GM10248 (cell line): ENCODE measurements at places on chromosomes 4 and X.

GRCh38 chr4:161991811-161992210 is 172.0 kb downstream of the FSTL5 start:
- DNase-seq: no peak

- no peak for DNase-seq
These were observed 58.2 kb upstream of the DUSP21 start for GRCh38 chrX:44785652-44786051.

DNA sequence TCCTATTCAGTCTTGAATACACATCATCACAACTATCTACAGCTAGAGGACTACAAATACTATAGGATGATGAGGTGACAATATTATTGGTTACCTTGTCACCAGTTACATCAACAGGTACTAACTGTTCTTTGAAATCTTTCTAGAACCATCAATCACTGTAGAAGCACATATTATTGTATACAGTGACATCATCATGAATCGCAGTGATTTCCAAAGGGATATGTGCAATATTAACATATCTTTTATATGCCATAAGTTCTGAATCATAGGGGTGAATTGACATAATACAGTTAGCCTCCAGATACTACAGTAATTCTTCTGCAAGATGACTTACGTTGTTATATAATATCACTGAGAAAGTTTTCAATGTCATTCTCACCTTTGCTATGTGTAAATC is 105.2 kb upstream of the HPGD start:
- DNase-seq: no peak

DNA sequence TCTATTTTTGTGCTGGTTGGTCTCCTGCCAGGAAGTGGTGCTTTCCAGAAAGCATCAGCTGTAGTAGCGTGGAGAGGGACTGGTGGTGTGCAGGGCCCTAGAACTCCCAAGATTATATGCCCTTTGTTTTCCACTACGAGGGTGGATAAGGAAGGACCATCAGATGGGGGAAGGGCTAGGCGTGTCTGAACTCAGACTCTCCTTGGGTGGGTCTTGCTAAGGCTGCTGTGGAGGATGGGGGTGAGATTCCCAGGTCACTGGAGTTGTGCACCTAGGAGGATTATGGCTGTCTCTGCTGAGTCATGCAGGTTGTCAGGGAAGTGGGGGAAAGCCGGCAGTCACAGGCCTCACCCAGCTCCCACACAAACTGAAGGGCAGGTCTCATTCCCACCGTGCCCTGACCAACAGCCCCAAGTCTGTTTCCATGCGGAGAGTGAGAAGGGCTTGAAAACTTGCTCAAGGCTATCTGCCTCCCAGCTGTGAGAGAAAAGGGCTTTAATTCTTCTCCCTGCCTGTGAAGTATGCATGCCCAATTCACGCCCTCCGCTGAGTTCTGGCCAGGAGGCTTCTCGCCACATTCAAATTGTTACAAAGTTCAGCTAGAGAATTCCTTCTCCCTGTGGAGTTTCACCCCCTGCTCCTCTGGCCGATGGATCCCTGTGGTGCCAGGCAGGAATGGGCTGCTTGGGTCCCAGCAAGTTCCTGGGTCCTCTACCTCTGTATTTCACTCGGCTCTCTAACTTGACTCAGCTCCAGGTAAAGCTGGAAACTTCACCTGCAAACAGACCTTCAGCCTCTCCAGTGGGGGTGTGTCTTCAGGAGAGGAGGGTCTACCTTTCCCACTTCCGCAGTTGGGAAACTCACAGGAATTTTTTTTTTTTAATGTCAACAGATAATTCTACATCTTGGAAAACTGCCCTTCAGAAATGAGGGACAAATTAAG is 7.7 kb upstream of the CSTF2 start:
- no peak for DNase-seq

- DNase-seq: no peak
These were observed 53.0 kb downstream of the CHST7 start for GRCh38 chrX:46626566-46626965.

DNA sequence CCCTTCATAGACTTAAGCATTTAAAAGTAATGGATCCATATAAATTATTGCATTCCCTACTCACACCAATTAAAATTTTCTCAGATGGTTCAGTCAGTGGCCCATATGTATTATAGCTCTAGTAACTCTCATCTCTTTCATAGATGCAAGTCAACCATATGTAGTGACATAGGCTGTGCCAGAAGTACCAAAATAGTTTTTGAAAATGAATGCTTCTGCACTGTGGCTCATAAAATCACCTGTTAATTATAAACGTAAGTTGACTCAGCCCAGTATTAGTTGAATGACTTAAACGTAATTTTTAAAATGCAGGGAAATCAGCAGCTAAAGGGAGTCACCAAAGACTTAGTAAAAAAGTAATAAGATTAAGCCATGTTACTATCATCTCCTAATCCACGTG is 143.8 kb downstream of the PPARGC1A start:
- no peak for DNase-seq

DNA sequence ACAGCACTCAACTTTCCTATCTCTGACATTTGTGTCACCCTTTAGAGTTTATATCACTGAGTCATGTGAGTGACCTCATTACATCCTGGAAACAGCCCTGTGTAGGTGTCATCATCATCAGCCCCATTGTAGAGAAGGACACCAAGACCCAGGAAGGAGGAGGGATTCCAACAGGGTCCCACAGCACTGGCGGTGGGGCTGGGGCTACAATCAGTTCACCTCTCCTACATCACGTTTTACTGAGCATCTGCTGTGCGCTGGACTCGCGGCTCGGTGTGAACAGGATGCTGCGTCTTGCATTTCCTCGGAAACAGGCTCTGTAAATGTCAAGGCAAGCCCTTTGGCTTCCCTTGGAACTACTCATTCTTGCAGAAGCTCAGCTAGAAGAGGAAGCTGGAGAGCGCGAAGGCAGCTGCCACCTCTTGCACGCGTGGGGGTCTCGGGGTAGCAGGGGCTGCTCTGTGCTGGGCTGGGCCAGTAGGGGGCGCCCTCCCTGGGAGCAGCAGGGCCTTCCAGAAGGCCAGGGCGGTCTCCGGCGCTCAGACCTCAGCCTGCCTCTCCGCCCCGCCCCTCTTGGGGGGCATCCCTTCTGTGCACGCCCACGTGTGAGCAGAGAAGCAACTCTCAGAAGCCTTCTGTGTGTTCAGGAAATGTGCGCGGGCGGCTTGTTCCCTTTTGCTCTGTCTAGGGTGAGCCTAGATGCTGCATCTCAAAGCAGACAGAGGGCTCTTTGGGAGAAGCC is 29.0 kb downstream of the REELD1 start:
- peak; percentile 87 for DNase-seq

DNA sequence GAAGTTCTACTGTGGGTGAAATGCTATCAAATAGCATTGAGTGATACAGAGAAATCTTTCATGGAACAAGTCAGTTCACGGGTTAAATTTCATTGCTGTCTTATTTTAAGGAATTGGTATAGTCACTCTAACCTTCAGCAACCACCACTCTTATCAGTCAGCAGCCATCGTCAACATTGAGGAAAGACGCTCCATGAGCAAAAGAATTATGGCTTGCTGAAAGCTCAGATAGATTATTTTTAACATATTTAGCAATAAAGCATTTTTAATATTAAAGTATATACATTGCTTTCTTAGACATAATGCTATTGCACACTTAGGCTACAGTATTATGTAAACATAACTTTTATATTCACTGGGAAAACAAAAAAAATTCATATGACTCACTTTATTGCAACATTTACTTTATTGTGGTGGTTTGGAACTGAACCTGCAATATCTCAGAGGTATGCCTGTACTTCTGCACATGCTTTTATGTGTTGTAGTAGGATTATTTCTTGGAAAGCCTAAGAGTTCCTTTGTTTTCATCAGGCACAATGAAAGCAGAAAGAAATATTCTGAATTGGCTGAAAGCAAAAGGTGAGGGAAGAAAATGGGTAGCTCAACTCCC is 586.7 kb downstream of the GBA3 start:
- DNase-seq: no peak

GRCh38 chrX:15790769-15791290 is 546 bp downstream of the ZRSR2 start:
- no peak for DNase-seq

DNA sequence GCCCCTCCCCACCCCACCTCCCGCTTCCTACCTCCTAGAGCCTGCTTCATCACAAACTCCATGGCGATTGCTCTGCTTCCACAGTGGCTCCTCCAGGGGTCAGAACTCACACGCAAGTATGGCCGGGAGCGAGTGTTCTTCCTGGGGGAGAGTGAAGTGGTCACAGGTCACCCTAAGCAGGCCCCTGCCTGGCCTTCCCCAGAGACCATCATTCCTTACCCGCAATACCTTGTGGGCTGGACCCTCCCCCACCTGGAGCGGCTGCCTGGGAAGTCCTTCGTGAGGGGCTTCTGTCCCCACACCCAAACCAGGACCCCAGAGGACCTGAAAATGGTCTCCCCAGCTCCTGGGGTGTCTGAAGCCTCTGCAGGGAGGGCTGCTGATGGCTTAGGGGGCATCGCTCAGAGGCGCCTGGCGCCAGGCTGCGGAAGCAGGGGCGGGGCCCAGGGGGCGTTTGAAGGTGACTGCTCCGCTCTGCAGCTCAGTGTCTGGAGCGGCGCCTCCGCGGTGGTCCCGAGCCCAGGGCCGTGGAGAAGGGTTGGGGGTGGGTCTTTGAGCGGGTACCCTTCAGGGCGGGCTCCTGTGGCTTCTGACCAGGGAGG is 1.4 kb downstream of the CPLX1 start:
- DNase-seq: no peak

GRCh38 chr4:176834531-176834930 is 41.8 kb upstream of the VEGFC start:
- no peak for DNase-seq

DNA sequence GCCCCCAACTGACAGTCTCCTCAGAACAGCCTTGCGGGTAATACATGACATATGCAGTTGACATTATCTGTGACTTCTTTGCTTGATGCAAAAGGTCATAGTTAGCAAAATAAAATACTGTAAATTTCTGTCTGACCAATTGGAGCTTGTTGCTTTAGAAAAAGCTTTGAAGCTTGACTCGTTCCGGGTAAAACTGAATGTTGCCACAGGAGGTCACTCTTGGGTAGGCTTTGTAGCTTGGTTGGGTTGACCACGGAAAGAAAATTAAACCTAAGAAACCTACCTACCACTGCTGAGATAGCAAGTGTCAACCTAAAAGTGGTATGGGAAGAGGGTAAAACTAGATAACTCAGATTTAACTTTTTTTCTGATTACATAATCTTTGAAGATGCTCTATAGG is 23.2 kb downstream of the PRPS2 start:
- DNase-seq: peak; percentile 57

DNA sequence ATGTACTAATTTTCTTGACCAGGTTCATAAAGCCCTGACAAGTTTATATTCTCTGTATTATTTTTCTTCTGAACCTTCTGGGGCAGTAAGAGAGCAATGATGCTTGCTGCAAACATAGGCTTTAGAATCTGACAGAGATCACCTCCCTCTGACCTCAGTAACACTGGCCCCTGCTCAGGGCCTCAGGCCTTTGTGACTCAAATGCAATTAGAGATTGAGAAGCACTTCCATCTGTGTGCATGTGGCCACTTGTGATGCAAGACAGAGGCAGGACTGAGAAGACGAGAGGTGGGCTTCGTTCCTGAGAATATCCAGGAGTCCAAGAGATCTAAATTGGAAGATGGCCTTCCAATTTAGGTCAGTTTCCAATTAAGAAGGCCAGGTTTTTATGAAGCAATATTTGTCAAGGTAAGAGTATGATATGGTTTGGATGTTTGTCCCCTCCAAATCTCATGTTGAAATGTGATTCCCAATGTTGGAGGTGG is 82.8 kb upstream of the VEGFC start:
- no peak for DNase-seq

GRCh38 chr4:152556283-152556682 is 20.4 kb upstream of the FBXW7 start:
- DNase-seq: no peak

DNA sequence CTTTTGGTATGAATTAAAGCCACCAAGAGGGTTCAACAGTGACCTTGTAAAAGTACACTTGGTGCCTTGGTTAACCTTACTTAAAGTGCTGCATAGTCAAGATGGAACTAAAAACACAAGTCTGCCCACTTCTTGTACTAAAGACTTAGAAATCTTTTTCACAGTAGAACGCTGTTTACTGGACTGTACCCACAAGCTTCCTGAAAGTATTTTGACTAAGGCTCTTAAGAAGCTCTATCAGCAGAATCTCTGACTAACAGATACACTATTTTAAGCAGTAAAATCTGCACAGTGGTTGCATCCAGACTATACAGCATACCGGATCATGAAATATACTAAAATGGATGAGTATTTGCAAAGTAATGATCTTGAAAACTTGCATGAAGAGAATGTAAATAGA is 7.2 kb downstream of the RAB28 start:
- no peak for DNase-seq

- DNase-seq: no peak
These were observed 37.1 kb downstream of the SMARCAD1 start for GRCh38 chr4:94244829-94245185.

DNA sequence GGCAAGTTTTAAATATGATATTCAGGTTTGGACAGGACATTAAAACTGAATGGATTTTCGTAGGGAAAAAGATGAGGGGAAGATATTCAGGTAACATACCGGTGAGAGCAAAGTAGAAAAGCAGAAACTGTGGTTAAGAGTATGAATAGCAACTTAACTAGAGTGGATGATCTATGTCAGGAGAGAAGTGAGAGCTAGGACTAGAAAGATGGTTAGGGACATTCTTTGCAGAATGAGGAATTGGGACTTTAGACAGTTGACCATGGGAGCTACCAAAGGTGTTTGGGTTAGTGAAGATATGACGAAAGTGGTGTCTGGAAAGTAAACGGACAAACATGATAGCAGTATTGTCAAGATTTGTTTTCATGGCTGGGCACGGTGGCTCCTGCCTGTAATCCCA is 45.2 kb downstream of the ANXA5 start:
- DNase-seq: peak; percentile 13

- no peak for DNase-seq
These were observed 27.0 kb downstream of the PROM1 start for GRCh38 chr4:16056681-16057385.

GRCh38 chr4:107719922-107720722 is at the start of gene PAPSS1:
Gene PAPSS1 (minus strand): TSS chr4:107720234. CDS start chr4:107720179, 55 bp downstream.
- DNase-seq: peak; percentile 93

GRCh38 chr4:104909376-104909775 is 237.3 kb upstream of the TET2 start:
- DNase-seq: no peak

DNA sequence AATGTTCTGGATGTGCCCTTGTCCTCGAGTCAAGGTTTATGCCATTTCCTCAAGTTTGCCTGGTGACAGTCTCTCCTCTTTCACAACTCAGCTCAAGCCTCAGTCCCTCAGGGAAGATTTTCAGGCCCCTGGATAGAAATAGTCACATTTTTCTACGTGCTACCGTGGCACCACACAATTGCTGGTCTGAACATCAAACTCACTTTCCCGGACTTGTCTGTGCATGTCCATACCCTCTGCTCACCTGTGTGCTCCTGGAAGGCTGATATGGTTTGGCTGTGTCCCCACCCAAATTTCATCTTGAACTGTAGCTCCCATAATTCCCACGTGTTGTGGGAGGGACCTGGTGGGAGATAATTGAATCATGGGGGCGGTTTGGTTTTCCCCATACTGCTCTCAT is 129.7 kb downstream of the HS3ST1 start:
- no peak for DNase-seq

- DNase-seq: no peak
These were observed 89.4 kb upstream of the TRIM2 start for GRCh38 chr4:153114771-153115321.

GRCh38 chr4:42954963-42955669 is 62.6 kb downstream of the GRXCR1 start:
- no peak for DNase-seq
